ENCODE measurements at places on chromosomes 4 and X. TPM values are rescaled to one million over a fixed set of nuclear protein-coding genes. Genes with fewer than 3 reads are reported as not detected.

Gene GSPT2
- 8.3 TPM for total RNA-seq

Gene AREG
- total RNA-seq: 0.18 TPM

Gene TEX28
- not detected for total RNA-seq

Gene DNAJB14
- total RNA-seq: 40.3 TPM

Gene TLR6
- total RNA-seq: 3.9 TPM

Gene SPANXB1
- total RNA-seq: not detected

Gene COL4A6
- 0.28 TPM for total RNA-seq

Gene TMPRSS11D
- total RNA-seq: not detected

Gene ZNF81
- 4.5 TPM for total RNA-seq

Gene ETDB
- total RNA-seq: not detected

Gene ZNF141
- total RNA-seq: 4.7 TPM

Gene TRPC5OS
- not detected for total RNA-seq
